Chondrocyte (in vitro differentiated cells): ENCODE measurements at places on chromosomes 6 and 20.
A peak's percentile ranks its signal among the peaks of the same experiment; 100 is the strongest.

DNA sequence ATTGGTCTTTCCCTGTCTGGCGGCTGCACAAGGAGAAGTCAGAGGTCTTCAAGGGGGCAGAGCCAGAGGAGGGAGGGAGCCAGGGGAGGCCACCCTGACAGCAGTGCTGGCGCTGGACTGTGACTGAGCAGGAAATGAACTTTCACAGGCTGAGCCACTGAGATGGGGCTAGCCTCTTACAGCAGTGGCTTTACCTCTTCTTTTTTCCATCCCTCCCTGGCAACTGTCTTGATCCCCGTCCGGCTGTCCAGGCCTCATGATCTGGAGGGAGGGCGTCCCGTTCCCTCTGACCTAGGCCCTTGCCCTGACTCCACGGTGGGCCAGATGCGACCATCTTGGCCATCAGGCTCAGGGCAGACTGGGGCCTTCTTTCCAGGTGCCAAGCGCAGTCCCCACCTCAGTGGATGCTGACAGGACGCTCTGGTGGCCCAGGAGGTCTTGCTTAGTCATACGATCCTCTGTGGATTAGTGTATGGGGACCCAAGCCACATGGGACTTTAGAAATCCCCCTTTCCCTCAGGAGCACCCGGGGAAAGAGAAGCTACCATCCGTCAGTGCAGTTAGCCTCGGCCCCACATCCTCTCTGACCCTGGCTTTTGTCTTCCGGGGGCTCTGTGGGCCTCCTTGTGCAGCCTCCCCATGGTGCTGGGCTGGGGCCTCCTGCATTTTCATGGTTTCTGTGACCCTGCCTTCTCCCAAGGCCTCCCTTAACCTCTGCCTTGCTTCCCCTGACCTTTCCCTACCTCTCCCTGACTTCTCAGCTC, 57.4 kb upstream of the CCDC167 start:
- H3K27me3 ChIP-seq = peaks cover 6% of the 10 kb centered on the region
- H3K27ac ChIP-seq = no peak overlapping the region
- peaks cover 23% of the 10 kb centered on the region for H3K4me1 ChIP-seq
- no peak overlapping the region for H3K4me3 ChIP-seq

- H3K4me1 ChIP-seq = peaks cover 38% of the 10 kb centered on the region
- DNase-seq = no peak
- no peaks in the 10 kb centered on the region for H3K36me3 ChIP-seq
- no peak overlapping the region for H3K4me3 ChIP-seq
Measured at GRCh38 chr6:134740473-134741199, 209.3 kb downstream of the ALDH8A1 start.

- no peak overlapping the region for H3K27ac ChIP-seq
- no peaks in the 10 kb centered on the region for H3K27me3 ChIP-seq
- no peaks in the 10 kb centered on the region for H3K36me3 ChIP-seq
- DNase-seq = no peak
Measured at GRCh38 chr6:169617562-169617961, 84.3 kb downstream of the WDR27 start.

- no peak overlapping the region for H3K27ac ChIP-seq
- peak; percentile 83 for DNase-seq
- H3K27me3 ChIP-seq = no peaks in the 10 kb centered on the region
- peaks cover 3% of the 10 kb centered on the region for H3K4me1 ChIP-seq
- no peak overlapping the region for H3K4me3 ChIP-seq
Measured at GRCh38 chr20:63736893-63737694, 630 bp downstream of the LIME1 start.

DNA sequence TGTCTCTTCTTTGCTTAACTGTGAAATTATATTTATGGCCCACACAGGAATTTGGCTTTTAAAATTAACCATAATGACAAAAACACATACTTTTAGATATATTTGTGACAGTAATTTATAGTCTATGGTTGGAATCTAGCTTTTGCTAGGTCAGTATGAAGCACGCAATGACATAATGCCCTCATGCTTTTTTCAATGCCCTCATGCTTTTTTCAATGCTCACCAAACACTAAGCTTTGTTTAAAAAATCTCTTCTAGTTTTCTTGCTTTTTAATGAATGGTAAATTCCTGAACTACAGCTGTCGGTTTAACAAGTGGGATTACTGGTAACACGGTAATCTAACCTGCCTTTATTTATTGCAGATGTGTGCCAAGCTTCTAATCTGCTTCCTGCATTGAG, 12.7 kb downstream of the CCN6 start:
- H3K4me1 ChIP-seq = peaks cover 9% of the 10 kb centered on the region
- no peaks in the 10 kb centered on the region for H3K27me3 ChIP-seq
- H3K4me3 ChIP-seq = no peak overlapping the region
- H3K36me3 ChIP-seq = peaks cover 3% of the 10 kb centered on the region
- no peak overlapping the region for H3K27ac ChIP-seq

GRCh38 chr6:139820210-139820609, 445.8 kb upstream of the CITED2 start:
- peak overlapping the region; percentile 75 for H3K27ac ChIP-seq
- no peaks in the 10 kb centered on the region for H3K36me3 ChIP-seq
- DNase-seq = no peak
- peaks cover 32% of the 10 kb centered on the region for H3K4me1 ChIP-seq
- no peaks in the 10 kb centered on the region for H3K27me3 ChIP-seq
- H3K4me3 ChIP-seq = no peak overlapping the region

GRCh38 chr6:90160013-90160412, 136.6 kb downstream of the BACH2 start:
- no peak overlapping the region for H3K4me3 ChIP-seq
- DNase-seq = no peak
- no peaks in the 10 kb centered on the region for H3K27me3 ChIP-seq
- peak overlapping the region; percentile 88 for H3K27ac ChIP-seq
- H3K36me3 ChIP-seq = no peaks in the 10 kb centered on the region
- H3K4me1 ChIP-seq = peaks cover 49% of the 10 kb centered on the region

DNA sequence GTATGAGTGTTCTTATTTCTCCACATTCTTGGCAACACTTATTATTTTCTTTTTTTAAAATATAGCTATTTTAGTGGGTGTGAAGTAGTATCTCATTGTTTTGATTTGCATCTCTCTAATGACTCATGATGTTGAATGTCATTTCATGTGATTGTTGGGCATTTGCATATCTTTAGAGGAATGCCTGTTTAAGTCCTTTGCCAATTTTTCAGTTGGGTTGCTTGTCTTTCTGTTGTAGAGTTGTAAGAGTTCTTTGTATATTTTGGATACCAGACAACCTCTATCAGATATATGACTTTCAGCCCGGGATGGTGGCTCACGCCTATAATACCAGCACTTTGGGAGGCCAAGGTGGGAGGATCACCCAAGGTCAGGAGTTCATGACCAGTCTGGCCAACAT, 5.1 kb upstream of the POPDC3 start:
- DNase-seq = no peak
- peaks cover 12% of the 10 kb centered on the region for H3K4me1 ChIP-seq
- no peaks in the 10 kb centered on the region for H3K36me3 ChIP-seq
- no peak overlapping the region for H3K4me3 ChIP-seq
- H3K27me3 ChIP-seq = no peaks in the 10 kb centered on the region

DNA sequence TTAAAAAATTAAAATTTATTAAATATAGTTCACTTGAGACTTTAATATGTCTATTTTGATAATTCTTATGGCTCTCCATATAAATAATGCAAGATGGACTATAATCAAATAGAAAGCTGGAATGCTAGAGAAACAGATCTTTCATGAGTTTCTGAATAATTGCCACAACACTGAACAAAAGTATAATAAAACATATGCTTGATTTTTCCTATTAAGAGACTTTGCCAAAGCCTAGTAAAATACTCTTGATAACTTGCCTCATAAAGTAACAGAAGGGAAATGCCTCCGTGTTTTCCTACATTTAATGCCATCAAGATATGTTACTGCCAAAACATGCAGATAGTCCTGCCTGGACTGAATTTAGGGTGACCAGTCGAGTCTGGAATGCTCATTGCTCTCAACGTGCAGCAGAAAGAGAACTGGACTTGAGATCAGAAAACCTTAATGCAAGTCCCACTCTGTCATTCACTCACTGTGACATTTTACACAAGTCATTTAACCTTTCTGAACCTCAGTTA, 153.2 kb downstream of the AIG1 start:
- H3K27me3 ChIP-seq = no peaks in the 10 kb centered on the region
- DNase-seq = no peak
- H3K36me3 ChIP-seq = peaks cover 8% of the 10 kb centered on the region
- no peaks in the 10 kb centered on the region for H3K4me1 ChIP-seq
- no peak overlapping the region for H3K4me3 ChIP-seq
- H3K27ac ChIP-seq = no peak overlapping the region
